Renal pelvis (tissue), 12 donors: ENCODE measurements at places on chromosomes 11 and 22.

- no peak for DNase-seq
These were observed 10.5 kb upstream of the RPS19BP1 start for GRCh38 chr22:39543095-39543494.

GRCh38 chr11:19805827-19806226 lies 93.2 kb downstream of the NAV2 start:
- no peak for DNase-seq

DNA sequence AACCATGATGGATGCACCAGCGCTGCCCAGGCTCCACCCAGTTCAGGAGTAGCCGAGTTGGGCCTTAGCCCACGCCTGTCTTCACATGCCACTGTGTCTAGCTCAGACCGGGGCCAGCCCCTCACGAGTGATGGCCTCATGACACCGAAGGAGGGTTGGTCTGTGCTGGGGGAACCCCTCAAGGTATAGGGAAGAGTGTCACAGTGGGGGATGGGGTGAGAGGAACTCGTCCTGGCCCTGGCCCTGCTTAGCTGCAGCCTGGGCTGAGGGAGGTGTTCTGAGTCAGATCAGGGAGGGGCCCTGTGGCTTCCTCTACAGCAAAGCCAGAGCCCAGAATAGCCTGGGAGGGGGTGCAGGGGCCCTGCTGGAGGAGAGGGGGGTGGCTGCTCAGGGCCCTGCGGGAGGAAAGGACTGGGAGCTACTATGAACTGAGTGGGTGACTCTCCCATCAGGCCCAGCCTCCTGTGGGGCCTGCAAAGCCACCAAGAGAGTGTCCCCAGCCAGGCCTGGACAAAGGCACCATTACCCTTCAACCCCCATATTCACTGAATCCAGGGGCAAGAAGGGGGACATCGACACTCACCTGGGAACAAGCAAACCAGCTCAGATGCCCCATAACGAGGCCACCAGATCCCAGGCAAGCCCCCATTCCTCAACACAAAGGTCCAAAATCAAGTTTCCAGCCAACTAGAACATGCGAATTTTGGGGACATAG lies 41.2 kb downstream of the IGLL5 start:
- DNase-seq: no peak

DNA sequence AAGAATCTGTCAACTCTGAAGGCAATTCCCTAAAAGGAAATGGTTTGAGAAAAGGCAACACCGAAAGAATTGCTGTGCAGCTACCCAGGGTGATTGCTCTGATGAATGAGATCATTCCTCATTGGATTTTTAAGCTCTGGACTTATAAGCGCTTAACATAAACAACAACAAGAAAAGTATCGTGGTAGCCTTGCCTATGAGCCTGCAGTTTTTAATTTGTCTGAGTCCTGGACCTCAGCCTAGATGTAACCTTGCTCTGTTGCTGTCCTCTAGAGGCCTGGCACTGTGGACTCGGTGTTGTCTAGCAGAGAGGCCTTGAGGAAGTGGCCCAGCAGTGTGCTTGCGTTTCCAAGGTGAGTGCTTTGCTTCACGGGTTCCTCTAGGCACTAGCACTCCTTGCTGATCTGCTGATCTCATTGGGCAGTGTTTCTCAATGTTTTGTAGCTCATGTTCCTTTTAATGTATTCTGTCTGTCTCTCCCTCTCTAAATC lies 20.4 kb downstream of the CCDC81 start:
- no peak for DNase-seq

GRCh38 chr11:99406345-99406744 lies 385.6 kb downstream of the CNTN5 start:
- no peak for DNase-seq

DNA sequence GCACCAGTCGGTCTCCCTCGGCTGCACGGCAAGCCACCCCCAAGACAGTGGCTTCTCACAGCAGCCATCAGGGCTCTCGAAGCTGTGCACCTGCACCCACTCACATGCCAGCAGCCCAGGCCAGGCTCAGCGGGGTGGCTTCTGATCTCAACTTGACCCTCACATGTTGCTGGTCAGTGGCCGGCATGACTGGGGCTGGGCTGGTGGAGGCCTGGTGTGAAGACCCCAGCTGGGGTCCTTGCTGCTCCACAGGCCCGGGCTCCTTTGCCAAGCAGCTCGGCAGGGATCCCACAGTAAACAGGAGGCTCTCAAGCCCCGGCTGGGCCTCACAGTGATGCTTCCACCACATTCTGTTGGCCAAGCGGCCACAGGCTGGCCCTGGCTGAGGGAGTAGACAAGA lies 128.2 kb downstream of the BRD1 start:
- DNase-seq: no peak

- DNase-seq: no peak
These were observed 1062.3 kb downstream of the LRRC4C start for GRCh38 chr11:40397141-40397540.

DNA sequence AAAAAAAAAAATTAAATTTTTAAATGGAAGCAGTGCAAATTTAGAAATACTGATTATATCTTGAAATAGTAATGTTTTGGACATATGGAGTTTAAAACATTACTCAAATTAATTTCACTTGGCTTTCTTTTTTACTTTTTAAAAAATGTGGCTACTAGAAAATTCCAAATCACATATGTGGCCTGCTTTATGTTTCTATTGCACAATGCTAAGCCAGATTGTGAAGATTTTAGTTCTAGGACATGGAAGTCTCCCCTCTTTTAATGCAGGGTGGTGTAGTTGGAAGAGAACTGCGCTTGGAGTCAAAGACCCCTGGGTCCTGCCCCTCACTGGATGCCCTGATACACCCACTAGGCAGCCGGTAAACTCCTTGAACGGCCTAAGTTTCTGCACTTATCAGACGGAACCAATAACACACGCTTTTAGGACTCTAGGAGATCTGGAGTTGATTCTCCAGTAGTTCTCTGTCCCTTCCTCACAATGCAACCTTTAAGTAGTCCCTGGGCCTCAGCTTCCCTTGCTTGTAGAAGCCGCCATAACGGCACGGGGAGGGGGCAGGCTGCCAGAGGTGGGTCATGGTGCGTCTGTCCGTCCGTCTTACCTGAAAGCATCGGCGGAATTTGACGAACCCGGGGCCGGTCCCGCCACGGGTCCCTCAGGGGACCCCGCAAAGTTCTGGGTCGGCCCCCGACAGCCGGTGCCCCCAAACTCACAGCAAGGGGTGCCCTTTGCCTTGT lies 505 bp downstream of the FAM227A start:
- no peak for DNase-seq

DNA sequence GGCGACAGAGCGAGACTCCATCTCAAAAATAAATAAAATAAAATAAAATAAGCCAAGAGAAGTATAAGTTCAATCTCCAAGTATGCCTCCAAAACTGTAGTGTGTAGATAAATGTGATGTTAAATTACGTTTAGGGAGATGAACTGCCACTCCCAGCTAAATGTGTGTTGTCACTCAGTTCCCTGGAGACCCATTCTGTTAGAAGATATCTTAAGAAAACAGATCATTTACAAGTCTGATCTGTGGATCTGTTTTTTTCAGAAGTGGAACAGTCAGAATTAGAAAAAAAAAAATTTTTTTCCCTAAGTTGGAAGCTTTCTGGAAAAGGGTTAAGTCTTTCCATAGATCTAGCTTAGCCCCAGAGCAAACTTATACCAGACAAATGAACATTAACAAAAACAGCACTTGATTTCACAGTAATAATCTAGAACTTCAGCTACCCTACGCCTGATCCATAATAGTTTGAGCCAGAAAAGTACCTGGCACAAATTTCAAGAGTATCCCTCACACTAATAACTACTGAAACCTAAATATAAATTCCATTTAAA lies 18.2 kb downstream of the CELF1 start:
- DNase-seq: no peak

DNA sequence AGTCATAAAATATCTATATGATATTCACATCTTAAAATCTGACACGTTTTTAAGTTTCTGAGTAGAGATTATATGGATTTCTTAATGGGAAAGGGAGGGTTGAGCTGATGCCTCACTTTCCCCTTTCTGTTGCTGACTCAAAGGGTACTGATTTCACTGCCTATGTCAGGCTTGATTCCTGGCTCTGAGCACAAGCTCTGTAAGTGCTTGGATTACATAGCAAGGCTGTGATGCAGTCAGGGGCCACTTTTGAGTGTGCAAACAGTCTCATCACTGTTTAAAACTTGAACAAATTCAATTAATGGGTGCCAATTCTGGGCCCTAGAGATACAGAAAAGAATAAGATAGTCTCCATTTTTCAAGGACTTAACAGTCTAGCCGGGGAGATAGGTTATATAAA lies 14.4 kb downstream of the ATXN10 start:
- DNase-seq: no peak

GRCh38 chr11:102382384-102382783 lies 35.4 kb downstream of the BIRC2 start:
- no peak for DNase-seq

GRCh38 chr11:119445850-119446249 lies 22.9 kb upstream of the THY1 start:
- DNase-seq: no peak

DNA sequence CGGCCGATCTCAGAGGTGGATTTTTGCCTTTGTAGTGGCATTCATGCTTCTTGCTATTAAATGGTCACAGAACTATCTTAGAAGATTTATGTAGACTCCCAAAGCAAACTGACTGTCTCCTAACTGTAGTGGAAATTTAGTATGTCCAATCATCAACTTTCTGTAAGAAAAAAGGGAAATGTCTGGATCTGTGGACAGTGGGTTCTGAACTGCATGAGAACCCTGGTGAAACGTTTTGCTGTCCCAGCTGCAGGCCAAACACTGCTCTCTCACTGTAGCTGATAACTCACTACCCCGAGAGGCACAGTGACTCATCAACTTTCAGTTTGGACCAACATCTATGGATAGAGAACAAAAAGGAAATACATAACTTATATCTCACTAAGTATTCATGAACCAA lies 387.1 kb downstream of the SOX6 start:
- no peak for DNase-seq

DNA sequence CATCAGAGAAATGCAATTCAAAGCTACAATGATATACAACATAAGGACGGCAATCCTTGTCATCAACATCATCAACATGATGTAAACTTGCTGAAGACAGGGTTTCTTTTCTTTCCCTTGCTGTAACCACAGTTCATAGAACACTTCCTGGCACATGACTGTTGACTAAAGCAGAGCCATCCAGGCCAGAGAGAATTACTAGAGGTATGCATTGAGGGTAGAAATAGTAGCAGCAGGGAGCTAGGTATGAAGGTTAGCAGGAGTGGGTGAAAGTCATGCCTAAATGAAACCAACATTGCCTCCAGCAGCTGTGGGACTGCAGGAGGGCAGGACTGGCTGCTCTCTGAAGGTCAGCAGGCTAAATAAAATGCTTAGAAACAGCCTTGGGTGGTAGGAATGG lies 103.7 kb downstream of the LRRC32 start:
- DNase-seq: no peak

DNA sequence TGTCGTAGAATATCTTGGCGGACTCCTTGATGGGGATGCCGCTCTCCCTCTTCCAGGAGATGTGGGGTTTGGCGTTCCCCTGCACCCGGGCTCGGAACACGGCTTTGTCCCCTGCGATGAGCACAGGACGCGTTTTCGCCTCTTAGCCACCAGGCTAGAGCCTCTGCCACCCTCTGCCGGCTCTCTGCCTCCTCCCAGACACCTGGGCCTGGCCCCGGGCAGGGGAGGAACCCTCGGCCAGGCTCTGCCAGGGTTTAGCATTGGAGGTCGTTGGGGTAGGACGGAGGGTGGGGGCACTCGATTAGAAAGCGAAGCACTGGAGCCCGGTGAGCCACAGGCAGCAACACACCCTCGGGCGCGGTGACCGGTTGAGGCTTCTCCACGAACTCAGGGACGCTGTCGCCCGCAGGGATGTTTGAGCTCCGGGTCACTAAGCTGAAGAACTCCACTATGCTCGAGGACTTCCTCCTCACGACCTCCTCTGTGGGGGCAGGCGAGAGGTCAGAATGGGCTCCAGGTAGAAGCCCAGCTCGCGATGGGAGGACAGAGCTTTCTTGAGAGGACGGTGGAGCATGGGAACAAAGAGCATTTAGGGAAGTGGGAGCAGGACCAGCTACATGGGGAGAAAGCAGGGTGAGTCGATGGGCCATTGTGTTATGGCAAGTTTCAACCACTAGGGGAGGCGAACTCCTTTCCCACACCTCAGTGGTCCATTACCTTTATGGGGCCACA lies 4.3 kb downstream of the IGSF22 start:
- no peak for DNase-seq

- no peak for DNase-seq
These were observed 37.1 kb downstream of the RNF141 start for GRCh38 chr11:10503777-10504480.

DNA sequence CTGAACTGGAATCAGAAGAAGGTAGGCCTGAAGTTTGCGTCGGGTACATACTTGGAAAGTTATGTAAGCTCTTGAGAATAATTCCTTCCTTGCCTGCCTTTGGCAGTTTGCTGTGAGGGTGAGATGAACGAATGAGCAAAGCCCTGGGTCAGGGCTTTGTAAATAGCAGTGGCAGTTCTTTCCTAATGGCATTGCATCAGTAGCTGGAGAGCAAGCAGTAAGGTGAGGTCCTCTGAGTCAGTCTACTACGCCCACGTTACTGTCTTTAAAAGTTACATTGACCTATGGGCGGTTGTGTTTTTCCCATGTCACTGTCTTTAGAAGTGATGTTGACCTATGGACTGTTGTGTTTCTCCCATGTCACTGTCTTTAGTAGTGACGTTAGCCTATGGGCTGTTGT lies 179.1 kb upstream of the E2F8 start:
- DNase-seq: no peak

- peak; percentile 7 for DNase-seq
These were observed 26.6 kb upstream of the CASP4 start for GRCh38 chr11:104995001-104995408.

DNA sequence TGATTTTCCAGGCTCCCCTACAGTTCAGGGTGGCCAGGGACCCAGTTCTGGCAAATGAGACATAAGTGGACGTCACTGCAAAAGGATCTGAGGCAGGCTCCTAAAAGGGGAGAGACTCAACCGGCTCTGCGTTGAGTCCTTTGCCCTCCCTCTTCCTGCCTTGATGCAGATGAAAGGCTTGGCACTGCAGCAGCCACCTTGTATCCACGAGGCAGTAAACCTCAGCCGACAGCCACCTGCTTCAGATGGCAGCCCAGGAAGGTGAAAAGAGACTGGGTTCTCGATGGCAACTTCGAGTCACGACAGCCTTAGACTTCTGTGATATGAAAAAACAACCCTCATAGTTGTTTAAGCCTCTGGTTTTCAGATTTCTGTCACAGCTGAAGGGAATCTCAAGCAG lies 14.7 kb upstream of the TREH start:
- no peak for DNase-seq

DNA sequence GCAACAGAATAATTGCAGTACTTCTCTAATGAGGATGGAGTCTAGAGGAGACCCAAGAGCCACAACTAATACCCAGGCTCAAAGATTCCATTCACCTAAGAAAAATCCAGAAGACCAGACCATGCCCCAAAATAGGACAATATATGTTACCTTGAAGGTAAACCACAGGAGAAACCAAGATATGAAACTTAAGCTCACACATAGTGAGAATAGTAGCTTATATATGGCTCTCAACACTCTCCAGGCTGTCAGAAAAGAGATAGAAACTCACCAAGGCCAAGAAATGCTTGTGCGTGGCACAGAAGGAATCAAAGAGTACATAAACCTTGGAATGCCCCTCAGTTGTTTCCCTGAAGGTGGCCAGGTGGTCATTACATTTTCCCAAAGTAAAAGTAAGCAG lies 9.1 kb downstream of the FAM111A start:
- no peak for DNase-seq

GRCh38 chr22:20423906-20424551 lies 13.6 kb downstream of the SCARF2 start:
- DNase-seq: no peak
